Neuronal stem cell (in vitro differentiated cells): ENCODE measurements at places on chromosomes 3 and 15.
A peak's percentile ranks its signal among the peaks of the same experiment; 100 is the strongest.

GRCh38 chr3:42725454-42725853 lies 22.9 kb upstream of the HHATL start:
- DNase-seq: no peak

DNA sequence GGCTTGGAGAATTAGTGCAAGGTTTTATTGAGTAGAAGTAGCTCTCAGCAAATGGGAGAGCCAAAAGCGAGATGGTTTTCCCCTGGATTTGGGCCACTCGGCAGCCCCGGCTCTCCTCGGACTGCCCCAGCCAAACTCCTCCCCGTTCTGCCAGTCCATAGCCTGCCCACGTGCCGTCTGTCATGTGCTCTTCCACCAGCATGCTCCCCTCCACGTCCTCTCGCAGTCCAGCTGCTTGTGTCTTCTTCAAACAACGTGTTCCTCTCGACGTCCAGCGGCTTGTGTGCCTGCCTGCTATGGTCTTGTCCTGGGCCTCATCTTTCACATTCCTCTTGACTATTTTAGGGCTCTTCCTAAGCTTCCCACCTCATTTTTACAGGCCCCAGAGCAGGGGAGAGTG lies 16.7 kb upstream of the SECISBP2L start:
- no peak for DNase-seq

DNA sequence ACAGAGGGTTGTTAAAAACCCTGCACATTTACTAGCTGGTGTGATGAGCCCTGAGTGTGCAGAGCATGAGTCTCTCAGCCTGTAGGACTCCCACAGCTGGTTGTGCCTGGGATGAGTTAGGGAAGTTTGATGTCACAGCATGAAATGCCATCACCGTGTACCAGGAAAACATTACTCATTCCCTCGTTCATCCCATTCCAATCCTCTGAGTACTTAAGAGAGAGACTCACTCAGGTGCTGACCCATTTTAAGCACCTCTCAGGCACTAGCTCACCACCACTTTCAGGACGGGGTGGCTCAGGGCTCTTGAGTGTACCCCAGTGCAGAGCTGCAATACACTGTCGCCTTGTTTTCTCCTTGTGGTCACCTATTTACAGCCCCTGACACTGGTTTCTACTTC lies 18.7 kb downstream of the MGLL start:
- DNase-seq: no peak

GRCh38 chr3:11140030-11140712 lies 14.1 kb upstream of the HRH1 start:
- no peak for DNase-seq

- no peak for DNase-seq
Observed at GRCh38 chr3:17891139-17891856, 148.9 kb upstream of the TBC1D5 start.

DNA sequence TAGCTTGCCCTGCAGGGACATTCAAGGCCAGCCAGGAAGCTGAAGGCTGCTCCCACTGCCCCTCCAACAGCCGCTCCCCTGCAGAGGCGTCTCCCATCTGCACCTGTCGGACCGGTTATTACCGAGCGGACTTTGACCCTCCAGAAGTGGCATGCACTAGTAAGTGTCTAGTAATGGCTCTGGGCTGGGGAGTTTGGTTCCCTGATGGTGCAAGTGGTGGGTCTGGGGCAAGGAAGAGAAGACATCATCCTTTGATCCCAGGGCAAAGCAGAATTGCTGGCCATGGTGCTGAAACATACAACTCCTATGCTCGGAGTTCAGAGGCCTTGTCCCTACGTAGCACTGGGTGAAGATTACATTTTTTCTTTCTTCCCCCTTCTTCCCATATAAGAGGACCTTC lies 311.4 kb downstream of the EPHB1 start:
- peak; percentile 68 for DNase-seq

DNA sequence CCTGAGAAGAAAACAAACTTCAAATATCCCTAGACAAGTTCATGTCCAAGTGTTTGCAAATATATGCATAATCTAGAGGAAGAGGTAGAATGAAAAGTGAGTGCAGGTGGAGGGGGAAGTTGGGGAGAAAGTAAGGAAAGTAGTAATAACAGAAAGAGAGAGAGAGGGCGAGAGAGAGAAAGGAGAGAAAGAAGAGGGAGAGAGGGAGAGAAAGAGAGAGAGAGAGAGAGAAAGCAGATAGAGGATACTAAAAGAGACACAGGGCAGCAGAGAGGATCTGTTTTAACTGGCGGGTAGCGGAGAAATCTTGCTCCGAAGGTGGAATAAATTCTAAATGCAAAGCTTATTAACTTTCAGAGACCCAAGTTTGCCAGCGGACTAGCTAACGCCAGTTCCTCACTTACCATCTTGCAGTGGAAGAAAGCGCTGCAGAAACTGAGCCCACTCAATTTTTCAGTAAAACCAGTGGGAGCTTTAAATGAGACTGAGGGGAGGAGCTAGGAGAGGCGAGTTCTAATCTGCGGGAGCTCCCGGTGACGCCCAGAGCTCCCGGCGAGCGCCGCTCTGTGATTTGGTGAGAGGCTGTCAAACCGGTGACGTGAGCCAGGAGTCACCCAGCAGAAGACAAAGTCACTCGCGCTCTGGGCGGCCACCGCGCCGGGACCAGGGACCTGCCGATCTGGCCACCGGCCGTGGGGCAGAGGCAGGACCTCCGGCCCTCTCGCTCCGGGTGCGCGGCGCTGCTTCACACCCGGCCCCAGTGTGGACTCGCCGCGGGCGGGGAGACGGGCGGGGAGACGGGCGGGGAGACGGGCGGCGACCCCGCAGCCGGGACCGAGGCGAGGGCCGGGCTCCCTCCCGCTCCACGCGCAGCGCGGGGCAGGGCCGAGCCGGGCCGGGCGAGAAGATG lies at the start of gene GMNC:
TSS of gene GMNC (minus strand) at position 486 of the 910 bp plus-strand sequence. CDS start at position 407, 79 bp downstream.
- DNase-seq: peak; percentile 63
